Stimulated activated CD8-positive, alpha-beta memory T cell treated with anti-CD3 and anti-CD28 coated beads, Interleukin-7, amount 100 ng/mL, for 4 hours (primary cell): ENCODE measurements at places on chromosomes 5 and 9.

DNA sequence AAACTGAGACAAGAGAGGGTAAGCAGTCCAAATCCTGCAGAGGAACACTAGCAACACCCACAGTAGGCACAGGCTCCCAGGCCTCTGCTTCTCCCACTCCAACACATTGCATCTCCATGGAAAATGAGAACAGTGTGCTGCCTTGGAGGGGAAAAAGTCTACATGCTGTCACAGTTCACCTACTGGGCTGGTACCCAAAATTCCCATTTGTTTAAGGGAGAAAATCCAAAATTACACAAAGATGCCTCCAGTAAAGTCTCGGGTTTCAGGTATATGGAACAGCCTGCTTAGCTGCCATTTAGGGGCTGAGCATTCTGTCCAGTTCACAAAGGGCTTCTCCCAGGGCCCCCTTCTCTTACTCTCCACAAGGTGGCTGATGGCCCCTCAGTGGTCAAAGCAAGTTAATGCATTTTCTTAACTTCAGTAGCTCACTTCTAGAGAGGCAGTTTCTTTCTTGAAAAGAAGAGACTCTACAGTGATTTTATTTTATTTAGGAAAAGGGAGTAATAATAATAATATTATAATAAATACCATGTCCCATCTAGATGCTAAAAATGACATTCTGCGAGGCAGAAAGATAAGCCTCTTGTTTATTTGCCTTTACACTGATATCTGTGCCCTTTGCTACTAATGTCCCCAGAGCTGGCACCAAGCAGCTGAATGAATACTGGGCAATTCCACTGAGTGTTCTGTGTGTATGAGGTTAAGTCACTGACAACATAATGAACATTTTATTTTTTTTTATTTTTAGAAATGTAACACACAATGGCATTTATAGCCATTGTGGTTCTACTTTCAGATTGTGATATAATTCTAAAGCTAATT, 89.4 kb downstream of the RGS7BP start:
- no peak for DNase-seq

DNA sequence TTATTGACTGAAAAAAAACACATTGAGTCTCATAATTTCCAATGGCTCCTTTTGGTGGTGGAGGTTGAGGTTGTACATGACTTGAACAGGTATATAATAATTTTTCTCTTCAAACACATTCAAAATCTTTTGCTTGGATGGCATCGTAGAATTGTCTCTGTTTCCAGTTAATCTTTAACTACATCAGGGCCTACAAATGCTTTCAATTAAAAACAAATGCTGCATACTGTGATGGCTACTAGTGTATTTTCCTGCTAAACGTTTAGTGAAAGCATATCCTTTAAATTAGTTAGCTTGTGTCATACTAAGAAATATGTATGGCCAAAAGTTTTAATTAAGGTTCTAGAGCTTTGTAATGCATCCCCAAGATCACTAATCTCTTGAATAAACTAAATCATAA, 313.8 kb downstream of the SLF1 start:
- no peak for DNase-seq

DNA sequence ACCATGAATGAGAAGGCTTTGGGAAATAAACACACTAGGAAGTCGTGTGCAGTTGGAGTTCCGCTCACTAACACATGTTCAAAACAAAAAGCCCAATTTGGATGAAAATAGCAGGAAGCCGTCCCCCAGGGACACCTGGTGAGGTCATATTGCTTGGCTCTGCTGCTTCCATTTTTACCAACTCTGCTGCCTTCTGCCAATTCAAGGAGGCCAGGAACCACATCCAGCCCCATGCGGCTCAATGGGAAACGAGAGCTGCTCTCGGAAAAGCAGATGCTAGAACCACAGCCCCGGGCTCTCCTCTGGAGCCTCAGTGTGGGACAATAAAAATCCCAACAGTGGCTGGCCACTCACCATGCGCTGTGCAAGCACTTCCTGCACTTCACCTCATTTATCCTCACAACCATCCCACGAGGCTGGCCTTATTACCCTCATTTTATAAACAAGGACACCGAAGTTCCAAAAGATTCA, 13.4 kb downstream of the ADAM19 start:
- DNase-seq, result no peak

- peak; percentile 9 for DNase-seq
Measured at GRCh38 chr9:133558191-133559126, 24.0 kb downstream of the ADAMTSL2 start.
